Activated CD4-positive, alpha-beta T cell treated with anti-CD3 and anti-CD28 coated beads, Interleukin-2, amount 50 U/mL, for 4 hours (primary cell): ENCODE measurements at places on chromosomes 1 and 21.

- DNase-seq = no peak
Observed at GRCh38 chr1:22117851-22118250, 25.0 kb downstream of the WNT4 start.

GRCh38 chr1:17596651-17597509, 57.4 kb downstream of the ARHGEF10L start:
- DNase-seq = no peak

DNA sequence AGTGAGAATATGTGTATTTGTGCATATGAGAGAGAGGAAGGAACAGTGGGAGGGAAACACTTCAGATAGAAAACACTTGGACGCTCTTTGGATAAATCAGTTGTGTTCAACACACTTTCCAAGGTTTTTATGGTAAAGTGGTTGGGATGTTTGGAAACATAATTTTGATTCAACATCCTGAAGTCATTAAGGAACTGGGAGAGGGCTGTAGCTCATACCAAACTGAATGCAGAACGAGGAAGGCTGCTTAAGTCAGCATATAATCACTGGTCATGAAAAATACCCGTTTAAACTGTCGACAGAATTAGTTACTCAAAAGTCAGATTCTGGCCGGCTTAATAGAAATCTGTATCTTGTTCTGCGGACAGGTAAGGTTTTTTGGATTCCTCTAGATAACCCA, 14.9 kb downstream of the LIX1L start:
- DNase-seq = no peak

- no peak for DNase-seq
Observed at GRCh38 chr1:187734427-187734826, 905.7 kb downstream of the PLA2G4A start.

GRCh38 chr1:58921342-58921741, 137.5 kb upstream of the JUN start:
- DNase-seq = no peak

DNA sequence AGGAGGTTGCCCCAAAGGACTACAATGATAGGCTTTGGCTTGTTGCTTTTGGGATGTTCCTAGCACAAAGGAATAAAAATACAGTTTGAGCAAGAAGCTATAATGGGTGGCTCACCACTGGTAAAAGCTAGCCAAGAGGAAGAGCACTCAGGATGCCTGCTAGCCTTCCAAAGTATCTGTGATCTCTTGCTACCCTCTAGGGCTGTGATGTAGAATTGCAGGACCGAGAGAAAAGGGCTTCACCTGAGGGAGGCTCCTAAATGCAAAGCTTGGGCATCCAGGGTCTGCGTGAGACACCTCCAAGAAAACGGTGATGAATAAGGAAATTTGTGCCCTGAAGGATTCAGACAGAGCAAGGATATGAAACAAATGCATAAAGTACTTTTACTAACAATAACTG, 17.7 kb downstream of the IVL start:
- no peak for DNase-seq

DNA sequence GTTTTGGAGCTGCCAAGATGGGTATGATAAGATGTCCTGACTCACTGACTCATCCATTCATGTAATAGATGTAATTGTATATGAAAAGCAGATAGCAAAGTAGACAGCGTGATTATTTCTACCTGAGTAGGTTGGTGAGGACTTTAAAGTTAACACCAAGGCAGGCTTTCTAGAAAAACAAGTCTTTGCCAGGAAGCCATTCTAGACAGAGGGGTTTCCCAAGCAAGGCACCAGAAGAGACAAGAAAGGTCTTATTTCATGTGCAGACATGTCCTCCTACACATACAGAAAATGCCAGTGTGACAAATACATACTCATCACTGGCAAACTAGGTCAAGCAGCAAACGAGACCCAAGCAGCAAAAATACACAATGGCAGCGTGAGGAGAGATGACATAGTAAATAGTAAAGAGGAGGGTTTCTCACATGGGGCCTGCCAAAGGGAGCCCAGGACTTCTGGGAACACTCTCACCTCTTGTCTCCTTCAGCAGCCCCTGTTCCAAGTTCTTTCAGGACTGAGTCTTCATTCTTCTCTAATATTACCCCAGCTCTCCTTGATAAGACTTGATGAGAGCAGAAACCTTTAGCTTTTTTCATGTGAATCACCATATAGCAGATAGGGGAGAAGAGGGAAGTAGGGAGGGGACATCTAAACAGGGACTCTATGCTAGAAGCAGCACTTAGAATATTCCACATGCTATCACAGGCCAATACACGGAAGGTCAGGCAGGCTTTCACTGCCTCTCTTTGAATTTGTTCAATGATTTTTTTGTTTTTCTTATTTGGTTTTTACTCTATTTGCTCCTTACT, 114.6 kb upstream of the ATP1B1 start:
- DNase-seq = no peak

DNA sequence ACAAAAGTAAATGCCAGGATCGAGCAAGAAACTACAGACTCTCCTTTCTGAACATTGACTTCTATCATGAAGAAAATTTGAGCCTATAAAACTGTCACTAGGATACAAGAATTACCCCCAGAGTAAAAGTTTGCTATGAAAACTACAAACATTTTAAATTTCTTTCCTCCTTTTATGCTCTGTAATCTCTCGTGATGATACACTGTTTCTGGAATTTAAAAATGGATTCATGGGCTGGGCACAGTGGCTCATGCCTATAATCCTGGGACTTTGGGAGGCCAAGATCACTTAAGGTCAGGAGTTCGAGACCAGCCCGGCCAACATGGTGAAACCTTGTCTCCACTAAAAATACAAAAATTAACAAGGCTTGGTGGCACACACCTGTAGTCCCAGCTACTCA, 181.3 kb downstream of the ZNF281 start:
- no peak for DNase-seq

DNA sequence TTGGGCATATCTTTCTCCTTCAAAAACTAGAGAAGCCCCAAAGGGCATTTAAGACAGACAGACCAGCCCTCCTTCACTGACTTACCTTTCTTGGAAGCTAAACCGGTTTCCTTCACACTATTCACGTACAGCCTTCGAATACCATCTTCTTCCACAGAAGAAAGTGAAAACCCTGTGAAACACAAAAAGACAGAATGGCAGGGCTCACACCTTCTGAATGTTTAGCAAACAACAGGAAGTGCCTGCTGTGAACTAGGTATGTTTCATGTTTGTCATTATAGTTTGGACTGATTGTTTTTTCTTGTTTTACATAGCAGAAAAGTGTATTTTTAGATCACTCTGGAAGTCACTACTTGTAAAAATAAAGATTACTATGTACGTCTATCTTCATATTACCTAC, 148.6 kb upstream of the KRTAP19-8 start:
- no peak for DNase-seq

- DNase-seq = no peak
Observed at GRCh38 chr1:28296401-28297261, 32.2 kb upstream of the MED18 start.

DNA sequence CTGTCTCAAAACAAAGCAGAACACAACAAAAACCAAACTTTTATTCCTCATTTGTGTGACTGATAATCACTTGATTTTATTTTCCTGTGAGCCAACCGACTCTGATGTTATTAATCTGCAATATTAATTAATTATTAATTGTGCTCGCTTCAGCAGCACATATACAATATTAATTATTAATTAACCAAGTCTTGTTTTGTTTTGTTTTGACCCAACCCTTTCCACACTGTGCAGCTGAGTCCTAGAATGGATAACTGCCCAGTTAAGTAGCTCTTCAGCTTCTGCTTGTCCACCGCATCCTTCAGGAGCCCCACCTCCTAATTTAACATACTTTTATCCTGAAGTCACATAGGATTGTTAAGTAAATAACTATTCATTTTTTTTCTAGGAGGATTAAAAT, 47.4 kb upstream of the EXO1 start:
- no peak for DNase-seq

DNA sequence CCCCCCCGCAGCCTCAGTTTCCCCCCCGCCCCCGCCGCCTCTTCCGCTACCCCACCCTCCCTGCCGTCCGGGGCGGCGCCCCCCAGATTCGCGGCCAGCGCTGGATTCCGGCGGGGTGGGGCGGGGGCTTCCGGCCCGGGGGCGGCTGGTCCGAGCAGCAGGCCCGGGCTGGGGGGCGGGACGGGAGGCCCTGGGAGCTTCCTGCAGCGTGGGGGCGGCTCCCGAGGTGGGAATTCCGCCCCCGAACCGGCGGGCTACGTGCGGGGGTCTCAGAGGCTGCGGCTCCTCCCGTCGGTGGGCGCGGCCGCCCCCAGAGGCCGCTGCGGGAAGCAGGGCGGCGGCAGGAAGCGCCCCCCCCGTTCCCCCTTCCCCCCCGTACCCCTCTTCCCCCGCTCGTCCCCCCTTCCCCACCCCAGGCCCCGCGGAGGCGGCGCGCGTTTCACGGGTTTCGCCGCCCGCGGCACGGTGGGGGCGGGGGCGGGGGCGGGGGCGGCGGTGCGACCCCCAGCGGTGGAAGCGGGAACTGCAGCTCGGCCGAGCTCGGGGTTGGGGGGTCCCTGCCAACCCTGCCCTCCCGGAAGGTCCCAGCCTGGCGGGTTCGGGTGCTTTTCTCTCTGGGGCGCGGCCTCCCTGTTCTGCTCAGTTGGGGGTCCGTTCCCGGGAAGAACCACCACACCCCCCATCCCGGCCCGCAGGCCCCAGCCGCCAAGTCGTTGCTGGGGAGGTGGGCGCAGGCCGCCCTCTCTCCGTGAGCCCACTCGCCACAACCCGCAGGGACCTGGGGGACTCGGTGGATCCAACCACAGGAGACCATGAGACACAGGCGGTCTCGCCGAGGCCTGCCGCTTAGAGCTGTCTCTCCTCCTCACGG, 76.3 kb downstream of the MORN1 start:
- peak; percentile 54 for DNase-seq

GRCh38 chr1:204213668-204214662, at the start of gene GOLT1A:
GOLT1A (minus strand) TSS chr1:204213988; CDS start chr1:204213906, 82 bp downstream.
- peak; percentile 30 for DNase-seq

DNA sequence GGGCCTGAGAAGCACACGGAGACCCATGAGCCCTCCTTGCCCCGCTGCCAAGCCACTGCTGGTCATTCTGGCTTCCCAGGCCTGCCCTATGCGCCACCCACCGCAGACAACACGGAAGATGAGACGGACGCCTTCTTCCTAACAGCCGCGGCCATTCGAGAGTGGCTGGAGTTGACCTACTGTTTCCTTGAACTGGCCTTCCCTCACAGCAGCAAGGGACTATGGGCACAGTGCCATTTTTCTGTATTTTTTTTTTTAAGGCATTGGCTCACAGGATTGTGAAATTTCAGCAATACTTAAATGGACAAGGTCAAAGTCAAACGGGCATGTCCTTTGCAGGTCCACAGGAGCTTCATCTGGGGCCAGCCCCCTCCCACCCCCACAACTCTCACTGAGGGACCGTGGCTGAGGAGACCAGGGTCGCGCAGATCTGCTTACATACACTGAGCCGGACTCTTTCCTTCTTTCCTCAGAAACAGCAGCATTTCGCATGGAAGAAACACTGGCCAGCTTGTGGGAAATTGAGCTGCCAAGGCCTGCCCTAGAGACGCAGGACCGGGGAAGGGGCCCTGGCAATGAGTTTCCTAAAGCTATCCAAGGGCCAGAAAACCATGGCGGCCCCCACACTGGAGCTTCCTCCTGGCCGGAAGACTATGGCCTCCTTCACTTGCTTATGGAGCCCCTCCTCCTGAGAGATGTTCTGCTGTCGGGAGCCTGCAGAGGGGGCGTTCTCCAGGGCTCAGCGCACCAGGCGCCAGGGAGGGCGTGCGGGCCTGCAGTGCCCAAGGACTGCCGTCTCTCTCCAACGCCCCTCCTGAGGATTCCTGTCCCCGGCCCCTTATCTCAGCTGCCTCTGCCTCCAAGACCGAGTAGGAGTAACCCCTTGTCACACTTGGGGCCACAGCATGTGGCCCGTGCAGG, 98.9 kb downstream of the PGBD5 start:
- no peak for DNase-seq

DNA sequence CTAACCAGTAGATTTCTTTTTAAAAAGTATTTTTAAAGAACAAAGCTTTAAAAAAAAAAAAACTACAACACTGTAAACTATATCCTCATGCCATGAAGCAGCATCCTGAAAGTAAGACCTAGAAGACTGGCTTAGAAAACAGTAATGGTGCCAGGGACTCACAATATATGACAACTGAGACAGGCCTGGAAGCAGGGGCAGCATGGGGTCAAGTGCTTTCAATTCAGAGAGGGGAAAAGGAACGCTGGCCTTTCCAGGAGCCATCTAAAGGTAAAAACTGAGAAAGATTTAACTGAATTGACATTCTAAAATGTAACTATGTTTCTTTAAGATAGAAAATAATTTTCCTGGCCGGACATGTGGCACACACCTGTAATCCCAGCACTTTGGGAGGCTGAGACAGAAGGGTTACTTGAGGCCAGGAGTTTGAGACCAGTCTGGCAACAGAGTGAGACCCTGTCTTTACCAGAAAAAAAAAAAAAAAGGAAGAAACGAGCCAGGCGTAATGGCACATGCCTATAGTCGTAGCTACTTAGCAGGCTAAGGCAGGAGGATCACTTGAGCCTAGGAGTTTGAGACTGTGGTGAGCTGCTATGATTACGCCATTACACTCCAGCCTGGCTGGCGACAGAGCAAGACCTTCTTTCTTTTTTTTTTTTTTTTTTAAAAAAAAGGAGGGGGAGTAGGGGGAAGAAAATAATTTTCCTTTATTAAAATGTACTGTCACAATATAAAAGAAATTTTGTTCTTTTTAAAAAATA, 54.1 kb downstream of the SLC35D1 start:
- no peak for DNase-seq

DNA sequence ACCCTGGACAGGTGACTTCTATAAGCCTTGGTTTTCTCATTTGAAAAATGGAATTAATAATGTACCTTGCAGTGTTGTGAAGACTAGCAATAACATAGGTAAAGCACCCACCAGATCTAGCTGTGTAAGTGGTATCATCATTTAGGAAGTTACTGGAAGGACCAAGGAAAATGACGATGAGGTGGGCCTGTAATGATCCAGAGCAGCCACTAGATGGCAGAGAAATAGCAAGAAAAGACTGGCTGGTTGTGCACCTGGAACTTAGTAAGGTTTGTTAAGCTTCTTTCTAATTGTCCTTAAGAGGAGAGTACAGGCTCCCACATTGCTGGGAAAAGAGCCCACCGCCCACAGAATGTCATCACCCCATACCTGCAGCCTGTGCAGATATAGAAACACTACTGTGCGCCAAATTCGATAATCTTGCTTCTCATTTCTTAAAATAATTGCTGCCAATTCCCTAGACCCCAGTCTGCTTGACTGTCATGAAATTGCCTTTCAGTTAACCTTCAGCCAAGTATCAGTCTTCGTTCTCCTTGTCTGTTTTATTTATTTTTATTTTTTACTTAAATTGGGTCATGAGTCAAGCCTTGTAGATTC, 37.2 kb downstream of the WNT4 start:
- no peak for DNase-seq

GRCh38 chr1:233639611-233640010, 25.7 kb downstream of the KCNK1 start:
- no peak for DNase-seq
